DMS79 (cell line): ENCODE measurements at places on chromosomes 6 and 20.

DNA sequence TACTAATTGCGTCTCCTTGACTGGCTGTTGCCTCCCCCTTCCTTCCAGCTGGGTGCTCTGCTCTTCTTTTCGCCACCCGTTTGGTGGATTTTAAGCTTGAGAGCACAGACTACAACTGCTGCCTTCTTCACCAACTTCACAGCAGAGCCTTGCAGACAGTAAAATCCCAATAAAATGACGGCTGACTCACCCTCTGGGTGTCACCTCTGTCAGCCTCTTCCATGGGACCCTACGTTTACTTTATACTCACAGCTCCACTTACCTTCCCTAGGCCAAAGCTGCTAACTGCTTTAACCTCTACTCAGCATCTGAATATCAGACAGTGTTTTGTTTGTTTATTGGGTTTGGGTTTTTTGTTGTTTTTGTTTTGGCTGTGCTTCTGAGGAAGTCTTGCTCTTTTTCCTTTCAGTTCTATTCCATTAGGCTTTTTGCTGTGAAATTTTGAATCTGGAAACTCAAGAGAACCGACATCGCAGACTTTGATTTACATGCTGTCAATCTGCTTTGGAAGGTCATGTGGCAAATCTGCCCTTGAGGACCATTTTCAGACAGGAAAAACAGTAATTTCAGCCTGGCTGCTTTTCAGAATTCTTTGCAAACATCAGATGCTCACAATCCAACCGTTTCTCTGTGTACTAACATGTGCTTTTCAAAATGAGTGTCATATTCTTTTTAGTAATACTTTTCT lies 2.4 kb downstream of the AGPAT4 start:
- no peak for DNase-seq

GRCh38 chr6:111950661-111951496 lies 77.6 kb upstream of the FYN start:
- DNase-seq, result peak; percentile 46

- DNase-seq, result no peak
Observed at GRCh38 chr6:52904562-52905279, 4.8 kb downstream of the GSTA3 start.

GRCh38 chr6:69622924-69623323 lies 173.9 kb downstream of the LMBRD1 start:
- no peak for DNase-seq

GRCh38 chr6:40116832-40117231 lies 182.6 kb upstream of the MOCS1 start:
- DNase-seq, result peak; percentile 91

DNA sequence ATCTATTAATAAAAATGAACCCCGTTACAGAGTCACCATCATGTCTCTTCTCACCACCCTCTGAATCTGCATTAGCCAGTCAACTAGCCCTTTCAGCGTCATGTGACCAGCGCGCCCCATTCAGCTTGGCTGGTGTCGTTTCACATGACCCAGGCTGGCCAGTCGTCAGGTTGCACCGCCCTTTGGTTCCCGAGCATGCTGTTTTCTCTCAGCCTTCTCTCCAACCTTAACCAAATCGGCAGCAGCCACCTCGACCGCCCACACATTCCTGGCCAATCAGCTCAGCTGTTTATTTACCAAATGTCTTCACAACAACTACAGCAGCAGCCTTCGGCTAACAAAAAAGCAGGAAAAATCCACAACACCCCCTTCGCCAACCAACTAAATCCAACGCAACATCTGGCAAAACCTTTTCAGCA lies 5.6 kb downstream of the SRSF3 start:
- DNase-seq, result no peak
